ENCODE measurements at places on chromosomes 2 and 18.

- DNase-seq: no peak
These were observed 153.0 kb upstream of the SALL3 start for GRCh38 chr18:78826631-78827030.

GRCh38 chr2:5720426-5720825 lies 28.2 kb downstream of the SOX11 start:
- DNase-seq: no peak

DNA sequence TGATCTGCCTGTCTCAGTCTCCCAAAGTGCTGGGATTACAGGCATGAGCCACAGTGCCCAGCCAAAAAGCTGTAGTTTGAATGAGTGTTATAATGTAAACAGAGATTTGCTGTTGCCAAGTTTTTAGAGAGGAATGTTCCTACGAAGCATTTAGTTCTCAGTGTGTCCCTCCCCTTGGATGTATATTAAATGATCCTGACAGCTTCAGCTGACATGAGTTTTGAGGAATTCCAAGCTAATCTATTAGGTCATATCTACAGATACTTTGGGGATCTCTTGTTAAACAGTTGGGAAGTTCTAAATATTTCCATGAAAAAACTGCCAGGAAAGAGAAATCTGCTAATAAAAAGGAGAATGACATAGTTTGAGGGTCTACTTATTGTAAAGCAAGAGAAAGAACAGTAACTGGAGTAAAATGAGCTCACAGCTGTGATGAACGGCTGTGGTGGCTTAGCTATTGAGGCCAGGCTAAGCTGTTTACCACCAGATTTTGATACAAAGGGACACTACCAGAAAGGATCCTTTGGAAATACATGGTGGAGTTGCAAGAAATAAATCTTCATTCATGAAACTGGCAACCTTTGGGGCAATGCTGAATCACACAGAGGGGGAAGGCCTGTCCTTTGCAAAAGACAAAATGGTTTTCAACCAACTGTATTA lies 2.6 kb upstream of the STON1 start:
- DNase-seq: peak; percentile 59

- DNase-seq: peak; percentile 76
These were observed 61.9 kb upstream of the CREB1 start for GRCh38 chr2:207467716-207468347.

DNA sequence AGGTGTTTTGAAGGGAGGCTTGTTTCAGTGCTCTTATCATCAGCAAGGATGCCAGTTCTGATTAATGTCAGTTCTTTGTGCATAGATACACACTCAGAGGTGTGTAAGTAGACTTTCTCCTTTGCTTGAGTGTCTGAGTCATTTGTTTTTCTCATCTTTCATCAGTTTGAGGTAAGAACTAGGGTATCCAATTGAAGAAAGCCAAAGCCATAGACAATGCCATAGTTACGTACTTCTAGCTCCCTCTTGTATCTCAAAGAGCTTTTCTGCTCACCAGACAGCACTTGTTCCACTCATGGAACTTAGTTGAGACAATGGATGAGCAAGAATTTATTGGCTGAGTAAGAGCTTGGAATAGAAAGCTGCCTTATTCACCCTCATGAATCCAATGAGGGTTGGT lies 520.1 kb downstream of the PIK3C3 start:
- no peak for DNase-seq

DNA sequence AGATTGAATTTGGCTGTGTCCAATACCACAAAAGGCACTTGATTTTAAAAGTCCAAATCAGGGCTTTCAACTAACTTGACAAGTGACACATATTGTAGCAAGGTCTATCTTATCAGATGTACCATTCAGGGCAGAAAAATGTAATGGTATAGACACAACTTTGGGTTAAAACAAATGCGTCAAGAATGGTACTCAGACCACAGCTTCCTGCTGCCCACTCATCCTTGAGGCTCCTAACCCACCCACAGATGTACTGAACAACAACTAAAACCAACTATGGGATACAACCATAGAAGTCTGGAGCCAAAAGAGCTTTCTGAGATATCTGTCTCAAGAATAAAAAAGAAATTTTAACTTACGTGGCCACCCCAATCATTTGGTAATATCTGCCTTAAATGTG lies 105.2 kb downstream of the RBM43 start:
- DNase-seq: peak; percentile 5

DNA sequence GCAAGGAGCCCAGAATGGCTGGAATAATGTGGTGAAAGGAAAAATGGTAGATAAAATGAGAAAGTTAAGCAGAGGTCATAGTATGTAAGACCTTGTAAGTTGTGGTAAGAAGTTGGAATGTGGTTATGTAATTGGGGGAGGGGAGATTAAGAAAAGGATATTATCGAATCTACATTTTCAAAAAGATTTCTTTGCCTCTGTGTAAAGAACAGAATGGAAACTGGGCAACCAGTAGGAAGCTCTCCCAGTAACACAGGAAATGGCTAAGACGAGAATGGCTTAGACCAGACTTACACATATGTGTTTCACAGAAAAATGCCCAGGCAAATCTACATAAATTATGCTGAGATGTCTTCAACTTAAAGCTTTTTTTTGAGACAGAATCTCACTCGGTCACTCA lies 13.2 kb downstream of the MEMO1 start:
- DNase-seq: peak; percentile 45

DNA sequence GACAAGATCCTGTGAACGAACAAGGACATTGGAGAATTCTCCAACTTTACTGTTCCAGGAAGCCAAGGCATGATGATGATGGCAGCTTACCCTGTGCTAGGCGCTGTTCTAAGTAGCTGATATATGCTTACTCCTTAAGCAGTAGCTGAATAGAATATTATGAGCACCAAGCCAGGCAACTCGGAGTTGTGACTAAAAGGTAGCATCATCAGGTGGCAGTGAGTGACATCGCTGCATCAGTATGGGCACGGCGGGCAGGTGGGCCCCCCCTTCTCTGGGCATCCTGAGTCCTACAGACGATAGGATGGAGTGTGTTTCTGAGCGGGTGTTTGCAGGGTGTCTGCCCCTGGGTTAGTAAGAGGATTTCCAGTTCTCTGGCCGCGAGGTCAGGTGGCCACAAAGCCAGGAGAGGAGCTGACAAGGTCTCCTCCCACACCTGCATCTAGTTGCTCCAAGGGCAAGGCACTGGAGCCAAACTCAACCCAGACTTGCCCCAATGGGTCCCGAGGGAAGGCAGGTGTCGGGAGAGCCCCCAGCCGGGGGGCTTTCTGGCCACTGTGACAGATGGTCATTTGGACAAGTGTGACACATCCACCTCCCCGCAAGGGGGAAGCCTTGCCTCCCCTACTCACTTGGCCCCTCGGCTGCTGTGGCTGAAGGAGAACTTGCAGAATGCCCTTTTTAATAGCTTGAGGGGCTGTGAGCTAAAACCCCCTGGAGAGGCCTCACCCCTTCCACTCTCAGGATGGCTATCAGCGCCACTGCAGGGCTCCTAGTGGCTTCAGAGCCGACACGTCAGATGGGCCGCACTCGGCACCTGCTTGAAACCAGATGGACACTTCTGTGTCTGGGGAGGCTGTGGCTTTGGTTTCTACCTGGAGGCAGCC lies 55.5 kb downstream of the CRACDL start:
- DNase-seq: no peak

DNA sequence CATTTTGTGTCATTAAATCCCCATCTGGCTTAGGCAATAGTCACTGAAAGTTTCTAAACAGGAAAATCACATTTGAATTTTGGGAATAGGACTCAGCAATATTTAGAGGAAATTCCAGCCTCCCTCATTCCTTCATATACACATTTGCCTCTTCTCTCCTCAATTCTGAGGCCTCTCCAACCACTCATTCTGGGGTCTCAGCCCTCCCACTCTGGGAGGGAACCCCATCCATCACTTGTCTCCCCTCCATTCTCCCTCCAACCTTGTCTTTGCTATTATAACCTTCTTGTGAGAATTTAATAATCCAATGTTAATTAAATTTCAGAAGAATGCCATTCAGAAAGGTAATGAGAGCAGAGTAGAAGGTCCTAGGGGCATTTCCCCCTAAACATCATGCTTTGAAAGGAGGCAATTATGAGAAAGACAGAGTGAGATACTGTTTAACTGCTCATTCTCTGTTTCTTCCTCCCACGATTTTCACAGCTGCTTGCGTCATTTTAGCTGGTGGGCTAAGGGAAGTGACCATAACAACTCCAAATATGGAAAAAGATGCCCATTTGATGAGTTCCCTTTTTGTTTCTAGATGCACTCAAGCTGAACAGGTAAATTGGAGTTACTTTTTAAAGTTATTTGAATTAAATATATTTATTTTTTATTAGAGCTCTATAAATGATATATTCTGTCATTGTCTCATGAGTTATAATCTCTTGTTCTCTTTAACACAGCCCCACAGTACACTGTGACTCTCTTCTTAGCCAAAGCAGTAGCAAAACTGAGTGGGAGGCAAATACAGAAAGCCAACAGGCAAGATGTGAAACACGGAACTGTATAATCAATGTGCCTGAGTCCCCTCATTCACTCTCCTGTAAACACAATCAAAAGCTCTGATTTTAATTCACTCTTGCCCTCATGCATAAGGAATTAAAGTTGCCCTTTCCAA lies 135.1 kb downstream of the DLGAP1 start:
- no peak for DNase-seq

GRCh38 chr2:111138839-111139238 lies 18.1 kb downstream of the BCL2L11 start:
- DNase-seq: no peak

DNA sequence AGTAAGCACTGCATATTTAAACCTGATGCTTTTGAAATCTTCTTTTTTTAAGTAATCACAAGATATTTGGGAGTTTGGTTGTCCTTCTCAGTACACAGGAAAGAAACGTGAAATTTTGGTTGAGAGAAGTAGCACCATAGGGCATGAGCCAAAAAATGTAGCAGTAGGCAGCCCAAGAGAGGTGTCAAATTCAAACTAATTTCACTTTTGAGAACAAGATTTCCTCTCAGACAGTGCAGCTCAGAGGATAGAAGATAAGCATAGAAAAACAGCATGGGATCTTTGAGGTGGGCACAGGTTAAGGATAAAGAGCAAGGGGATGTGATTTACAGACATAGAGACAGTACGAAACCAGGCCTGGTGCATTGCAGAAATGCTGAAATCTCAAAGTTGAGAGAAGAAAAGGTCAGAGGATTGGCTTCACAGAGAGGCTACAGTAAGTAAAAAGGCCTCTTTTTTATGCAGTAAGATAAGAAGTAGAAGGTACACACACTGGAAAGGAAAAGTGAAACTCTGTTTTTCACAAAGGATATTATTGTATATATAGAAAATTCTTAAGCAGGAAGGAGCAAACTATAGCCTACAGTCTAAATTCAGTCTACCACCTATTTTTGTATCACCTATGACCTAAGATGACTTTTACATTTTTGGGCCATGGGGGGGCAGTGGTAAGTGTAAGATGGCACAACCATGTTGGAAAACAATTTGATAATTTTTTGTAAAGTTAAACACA lies 89.8 kb downstream of the PKP4 start:
- DNase-seq: no peak

DNA sequence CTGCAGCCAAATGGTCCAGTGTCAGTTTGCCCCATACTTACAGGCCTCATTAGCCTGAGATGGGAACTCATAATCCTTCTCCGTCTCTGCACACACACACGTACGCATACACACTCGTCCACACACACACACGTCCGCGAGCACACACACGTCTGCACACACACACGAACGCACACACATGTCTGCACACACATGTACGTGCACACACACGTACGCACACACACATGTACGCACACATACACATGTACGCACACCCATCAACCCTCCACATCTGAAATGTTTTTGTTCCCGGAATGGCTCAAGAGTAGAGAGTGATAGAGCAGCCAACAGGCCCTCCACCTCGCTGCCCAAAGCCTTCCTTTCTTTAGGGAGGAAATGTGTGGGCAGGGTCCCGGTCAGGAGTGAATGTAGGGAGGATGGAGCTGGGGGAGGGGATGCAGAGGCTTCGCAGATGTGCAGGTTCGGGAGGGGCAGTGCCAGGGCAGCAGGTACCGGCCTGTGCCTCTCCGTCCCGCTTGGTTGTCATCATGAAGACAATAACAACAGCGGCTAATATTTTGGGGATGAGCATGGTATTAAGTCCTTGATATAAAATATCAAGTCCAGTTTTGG lies 52.7 kb downstream of the PTGR3 start:
- DNase-seq: no peak

DNA sequence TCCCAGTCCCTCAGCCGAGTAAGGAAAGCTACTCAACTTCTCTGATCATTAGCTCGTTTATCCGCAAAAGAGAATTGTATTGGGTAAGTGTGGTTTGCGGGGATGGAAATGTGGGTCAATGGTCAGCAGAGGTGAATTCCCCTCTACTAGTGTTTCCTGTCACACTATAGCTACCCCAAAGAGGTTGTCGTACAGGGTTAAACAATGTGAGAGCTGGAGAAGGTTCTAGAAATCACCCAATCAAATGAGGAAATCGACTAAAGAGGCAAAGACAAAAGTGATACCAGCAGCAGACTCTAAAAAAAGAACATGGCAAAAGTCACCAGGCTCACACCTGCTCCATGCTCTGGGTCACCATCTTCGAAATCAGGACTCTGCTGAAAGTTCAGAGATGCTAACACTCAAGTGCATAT lies 144.7 kb upstream of the ITGA4 start:
- no peak for DNase-seq

- peak; percentile 89 for DNase-seq
These were observed 122.9 kb downstream of the TANC1 start for GRCh38 chr2:159091381-159091780.

DNA sequence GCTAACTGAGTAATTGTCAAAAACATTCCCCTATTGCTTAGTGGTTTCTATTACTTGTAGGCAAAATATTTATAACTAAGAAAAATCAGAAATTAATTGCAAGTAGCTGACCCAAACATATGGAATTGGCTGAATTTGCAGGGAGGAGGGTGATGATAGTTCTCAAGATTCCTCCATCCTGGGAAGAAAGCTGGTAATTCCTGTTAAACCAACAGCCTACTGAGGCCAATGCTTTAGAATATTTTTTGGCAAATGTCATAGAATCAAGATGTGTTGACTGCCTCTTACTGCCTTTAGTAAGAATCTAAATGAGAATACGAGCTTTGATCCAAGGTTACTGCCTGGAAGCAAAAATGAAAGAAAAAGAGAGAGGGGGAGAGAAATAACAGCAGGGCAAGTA lies 120.0 kb downstream of the COL6A3 start:
- DNase-seq: no peak

All from fibroblast of pulmonary artery (primary cell).